ENCODE measurements at places on chromosomes 3 and 15.

- DNase-seq, result peak; percentile 17
These were observed at the start of gene HDGFL3 for GRCh38 chr15:83207660-83208366. Gene HDGFL3 (minus strand): TSS chr15:83207823. CDS start chr15:83207414, 409 bp downstream.

DNA sequence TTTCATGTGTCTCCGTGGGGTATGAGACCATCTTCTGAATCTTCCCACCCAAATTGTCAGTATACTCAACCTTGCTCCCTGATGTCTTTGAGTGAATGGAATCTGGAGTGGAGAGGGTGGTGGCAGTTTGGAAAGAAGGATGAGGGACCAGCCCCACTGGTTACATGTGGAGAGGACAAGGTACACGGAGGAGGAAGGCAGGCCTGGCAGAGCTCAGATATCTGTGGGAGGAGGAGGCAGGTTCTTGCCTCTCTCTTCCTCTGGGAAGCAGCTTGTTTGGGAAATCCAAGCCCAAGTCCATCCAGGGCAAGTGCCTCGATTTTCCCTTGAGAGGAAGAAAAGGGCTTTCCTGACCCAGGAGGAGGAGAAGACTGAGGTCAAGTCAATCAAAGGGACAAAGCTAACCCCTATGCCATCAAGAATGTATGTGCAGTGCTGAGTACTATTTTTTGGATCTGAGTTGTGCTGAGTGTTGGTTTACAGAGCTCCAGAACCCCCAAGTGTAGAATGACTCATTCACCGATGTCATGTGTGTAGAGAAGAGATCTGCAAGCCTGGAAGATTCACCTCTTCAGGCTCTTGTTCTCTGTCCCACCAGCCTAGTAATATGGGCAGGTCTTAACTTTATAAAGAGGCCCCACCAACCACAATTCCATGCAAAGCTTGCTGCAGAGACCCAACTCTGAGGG lies 19.8 kb upstream of the LOXL1 start:
- DNase-seq, result no peak

DNA sequence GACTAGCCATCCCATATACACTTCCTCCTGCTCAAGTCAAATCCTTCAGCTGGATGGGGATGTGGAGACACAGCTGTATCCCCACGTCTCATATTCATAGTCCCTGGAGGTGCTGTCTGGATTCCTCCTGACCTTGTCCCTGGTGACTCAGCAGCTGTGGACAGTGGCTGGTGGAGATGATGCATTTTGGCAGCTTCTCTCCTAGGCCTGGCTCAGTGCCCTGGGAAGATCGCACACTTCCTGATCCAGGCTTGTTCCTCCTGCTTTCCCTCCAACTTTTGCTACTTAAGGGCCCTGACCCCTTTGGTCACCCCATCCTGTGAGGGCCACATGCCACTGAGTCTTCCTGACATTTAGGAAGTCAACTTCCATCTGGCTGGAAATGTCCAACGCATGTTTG lies 44.4 kb downstream of the ADAMTSL3 start:
- DNase-seq, result peak; percentile 57

- no peak for DNase-seq
These were observed 15.7 kb upstream of the ZBTB20 start for GRCh38 chr3:115162759-115163158.

- no peak for DNase-seq
These were observed 204.1 kb upstream of the ZBTB20 start for GRCh38 chr3:115351193-115351592.

GRCh38 chr3:141764986-141765385 lies 1.8 kb downstream of the GRK7 start:
- no peak for DNase-seq

- DNase-seq, result no peak
These were observed 8.6 kb downstream of the PAK6 start for GRCh38 chr15:40247406-40247971.

DNA sequence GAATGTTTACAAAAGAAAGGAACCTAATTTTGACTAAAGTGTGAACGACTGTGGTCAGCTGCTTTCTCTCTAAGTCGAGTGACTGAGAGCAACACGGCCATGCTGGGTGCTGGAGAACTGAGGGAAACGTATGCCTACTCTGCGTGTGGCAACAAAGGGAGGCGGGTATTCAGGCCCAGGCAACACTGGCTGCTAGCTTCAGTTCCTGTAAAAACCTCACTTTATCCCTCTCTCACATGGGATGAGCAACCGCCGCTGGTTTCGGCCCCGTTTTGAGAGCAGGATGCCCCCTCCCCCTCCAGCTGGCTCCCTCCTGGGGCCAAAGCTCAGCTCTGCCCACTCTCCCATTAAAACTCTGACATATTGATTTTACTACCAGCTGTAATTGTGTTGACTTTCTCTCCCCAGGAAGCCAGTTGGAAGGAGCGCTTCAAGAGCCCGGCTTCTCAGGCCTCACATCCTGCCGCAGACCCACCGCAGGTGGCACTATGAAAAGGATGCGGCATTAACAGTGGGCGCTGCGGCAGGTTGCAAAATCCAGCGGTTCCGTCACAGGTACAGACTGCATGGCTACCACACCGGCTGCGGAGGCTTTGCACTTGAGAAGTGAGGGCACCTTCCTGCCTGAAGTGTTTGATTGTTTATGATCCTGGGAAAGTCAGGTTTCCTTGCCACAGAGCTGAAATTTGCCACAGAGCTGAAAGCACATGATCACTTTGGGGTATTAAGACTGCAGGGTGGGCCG lies 12.7 kb downstream of the PLXND1 start:
- DNase-seq, result no peak

DNA sequence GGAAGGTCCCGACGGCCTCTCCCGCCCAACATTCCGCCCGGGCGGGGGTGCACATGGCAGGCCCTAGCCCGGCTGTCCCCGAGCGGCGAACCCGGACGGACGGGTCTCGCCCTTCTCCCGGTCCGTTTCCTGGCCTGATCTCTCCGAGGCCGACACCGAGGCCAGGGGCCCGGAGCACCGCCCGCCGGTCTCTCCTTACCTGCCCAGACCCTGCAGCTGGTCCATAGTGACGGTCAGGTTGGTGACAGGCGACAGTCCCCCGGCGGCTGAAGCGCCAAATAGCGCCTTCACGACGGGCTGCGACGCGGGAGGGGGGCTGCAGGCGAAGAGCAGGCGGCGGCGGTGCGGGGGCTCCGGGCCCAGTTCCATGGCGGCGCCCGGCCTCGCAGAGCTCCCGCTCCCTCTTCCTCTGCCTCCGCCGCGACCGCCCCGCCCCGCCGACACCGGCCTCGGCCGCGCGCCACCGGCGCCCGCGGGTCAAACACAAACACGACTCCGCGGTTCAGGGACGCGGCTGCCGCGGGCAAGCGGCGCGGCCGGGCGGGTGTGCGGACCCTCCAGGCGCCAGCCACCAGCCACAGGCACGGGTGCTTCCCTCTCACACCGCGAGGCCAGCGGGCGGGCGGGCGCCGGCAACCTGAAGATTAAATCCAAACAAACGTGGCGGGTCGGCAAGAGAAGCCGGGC lies 495 bp downstream of the CDC25A start:
- peak; percentile 3 for DNase-seq

DNA sequence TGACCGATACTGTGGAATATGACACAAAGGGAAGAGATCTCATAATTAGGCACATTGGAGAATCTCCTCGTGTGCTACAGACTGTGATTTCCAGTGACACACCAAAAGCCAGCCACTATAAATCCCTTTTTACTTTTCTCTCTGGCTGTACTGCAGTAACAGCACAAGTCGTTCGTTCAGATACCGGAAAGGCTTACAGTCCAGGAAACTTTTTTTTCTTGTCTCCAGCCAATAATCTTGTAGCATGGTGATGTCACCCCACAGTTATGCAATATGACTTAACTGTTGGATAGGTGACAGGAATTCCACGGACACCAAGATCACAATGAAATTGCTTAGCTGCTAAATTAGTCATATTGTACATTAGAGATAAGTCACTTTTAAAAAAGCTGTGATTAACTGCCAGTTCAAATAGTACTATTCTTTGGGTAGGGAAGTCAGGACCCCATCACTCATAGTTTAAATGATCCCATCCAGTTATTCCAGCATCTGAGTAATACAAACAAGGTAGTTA lies 36.3 kb upstream of the TSC22D2 start:
- peak; percentile 33 for DNase-seq

GRCh38 chr3:142940000-142940399 lies 23.5 kb downstream of the PAQR9 start:
- no peak for DNase-seq

DNA sequence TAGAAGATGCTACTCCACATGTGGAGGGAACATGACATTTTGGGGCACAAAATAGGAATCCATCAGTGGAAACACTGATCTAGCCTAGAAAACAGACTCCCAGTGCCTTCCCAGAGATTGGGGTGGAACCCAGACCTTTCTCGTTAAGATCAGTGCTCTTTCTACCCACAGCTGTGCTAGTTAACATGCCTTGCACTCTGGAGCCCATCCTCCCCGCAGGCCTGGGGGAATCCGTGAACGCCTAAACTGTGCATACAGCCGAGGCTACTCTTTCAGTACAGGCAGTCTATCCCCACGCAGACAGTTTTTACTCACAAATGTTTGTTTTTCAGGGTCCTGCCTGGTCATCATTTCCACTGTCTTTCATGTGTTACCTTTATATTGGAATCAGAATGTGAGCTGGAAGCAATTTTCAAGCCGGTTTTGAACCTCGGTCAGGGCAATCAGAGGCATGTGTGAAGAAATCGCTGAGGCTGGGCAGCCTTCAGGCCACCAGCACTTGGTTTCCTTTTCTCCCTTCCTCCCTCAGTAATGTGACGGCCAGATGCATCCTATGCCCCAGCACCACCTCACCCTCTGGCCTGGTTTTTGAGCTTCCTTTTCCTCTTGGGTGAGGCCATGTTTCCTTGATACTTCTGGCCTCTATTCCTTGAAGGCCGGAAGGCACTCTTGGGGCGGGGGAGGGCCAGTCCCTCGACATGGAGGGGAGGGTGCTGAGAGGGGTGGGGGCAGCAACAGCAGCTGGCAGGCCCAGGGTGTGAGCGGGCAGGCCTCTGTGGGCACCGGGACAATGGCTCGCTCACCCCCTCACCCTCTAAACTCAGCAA lies 123.6 kb upstream of the GALNT15 start:
- DNase-seq, result no peak

GRCh38 chr15:85872125-85872524 lies 77.4 kb upstream of the KLHL25 start:
- DNase-seq, result no peak

DNA sequence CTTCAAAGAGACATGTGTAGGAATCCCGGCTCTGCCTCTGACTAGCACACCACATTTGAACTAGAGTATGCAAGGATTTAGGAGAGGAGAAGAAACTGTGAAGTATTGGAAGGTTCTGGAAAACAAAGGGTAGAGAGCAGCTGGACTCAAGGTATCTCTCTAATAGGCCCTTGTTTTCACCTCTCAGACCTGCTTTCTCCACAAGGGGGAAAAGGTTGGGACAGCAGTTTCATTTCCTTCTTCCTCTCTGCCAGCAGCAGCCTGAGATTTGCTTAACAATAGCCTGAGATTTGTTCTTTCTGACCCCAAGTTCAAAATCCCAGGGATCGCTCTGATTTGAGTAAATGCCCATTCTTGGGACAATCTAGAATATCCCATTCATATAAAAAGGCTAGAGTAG lies 430.6 kb upstream of the MCTP2 start:
- no peak for DNase-seq

All from gastrocnemius medialis (tissue), 4 donors.